SK-N-SH (cell line): ENCODE measurements at places on chromosomes 12 and 14. TPM values are rescaled to one million over a fixed set of nuclear protein-coding genes. Genes with fewer than 3 reads are reported as not detected.

AICDA gene
- polyA plus RNA-seq = not detected in 2 replicates

RASSF8 gene
- polyA plus RNA-seq = 15.3 and 17.9 TPM in 2 replicates

EPYC gene
- polyA plus RNA-seq = not detected in 2 replicates

TAS2R14 gene
- 1.4 and 2.3 TPM in 2 replicates for polyA plus RNA-seq

SUOX gene
- 23.2 and 25.7 TPM in 2 replicates for polyA plus RNA-seq

OR11G2 gene
- not detected in 2 replicates for polyA plus RNA-seq

PLXNC1 gene
- 0.23 and 0.28 TPM in 2 replicates for polyA plus RNA-seq
